ENCODE measurements at places on chromosomes 1 and 21. TPM values are rescaled to one million over a fixed set of nuclear protein-coding genes. Genes with fewer than 3 reads are reported as not detected.

Gene GJA5
- 1.7 TPM for total RNA-seq

Gene SLAMF9
- not detected for total RNA-seq

Gene ZMYND12
- total RNA-seq: 0.58 TPM

Gene OLIG2
- total RNA-seq: 0.04 TPM

Gene RORC
- 1.6 TPM for total RNA-seq

Gene A3GALT2
- total RNA-seq: not detected

Gene TSPAN2
- 15.0 TPM for total RNA-seq

Gene RNU1-4
- total RNA-seq: not detected

Gene DDAH1
- 35.4 TPM for total RNA-seq

Gene HLX
- total RNA-seq: 0.07 TPM

Gene SAMSN1
- 2.0 TPM for total RNA-seq

Gene CCDC27
- 0.45 TPM for total RNA-seq

Gene FCRL5
- total RNA-seq: 2.8 TPM

Gene OR2T29
- total RNA-seq: not detected

Gene CFAP141
- not detected for total RNA-seq

Gene OXCT2
- 4.0 TPM for total RNA-seq
